Stimulated activated CD8-positive, alpha-beta memory T cell treated with anti-CD3 and anti-CD28 coated beads, Interleukin-4, amount 100 ng/mL, for 4 hours (primary cell): ENCODE measurements at places on chromosomes 3 and 15.

- no peak for DNase-seq
Observed at GRCh38 chr3:133895208-133896001, at the start of gene RAB6B. TSS of gene RAB6B (minus strand) at chr3:133895882. CDS start at chr3:133895466, 416 bp downstream.

DNA sequence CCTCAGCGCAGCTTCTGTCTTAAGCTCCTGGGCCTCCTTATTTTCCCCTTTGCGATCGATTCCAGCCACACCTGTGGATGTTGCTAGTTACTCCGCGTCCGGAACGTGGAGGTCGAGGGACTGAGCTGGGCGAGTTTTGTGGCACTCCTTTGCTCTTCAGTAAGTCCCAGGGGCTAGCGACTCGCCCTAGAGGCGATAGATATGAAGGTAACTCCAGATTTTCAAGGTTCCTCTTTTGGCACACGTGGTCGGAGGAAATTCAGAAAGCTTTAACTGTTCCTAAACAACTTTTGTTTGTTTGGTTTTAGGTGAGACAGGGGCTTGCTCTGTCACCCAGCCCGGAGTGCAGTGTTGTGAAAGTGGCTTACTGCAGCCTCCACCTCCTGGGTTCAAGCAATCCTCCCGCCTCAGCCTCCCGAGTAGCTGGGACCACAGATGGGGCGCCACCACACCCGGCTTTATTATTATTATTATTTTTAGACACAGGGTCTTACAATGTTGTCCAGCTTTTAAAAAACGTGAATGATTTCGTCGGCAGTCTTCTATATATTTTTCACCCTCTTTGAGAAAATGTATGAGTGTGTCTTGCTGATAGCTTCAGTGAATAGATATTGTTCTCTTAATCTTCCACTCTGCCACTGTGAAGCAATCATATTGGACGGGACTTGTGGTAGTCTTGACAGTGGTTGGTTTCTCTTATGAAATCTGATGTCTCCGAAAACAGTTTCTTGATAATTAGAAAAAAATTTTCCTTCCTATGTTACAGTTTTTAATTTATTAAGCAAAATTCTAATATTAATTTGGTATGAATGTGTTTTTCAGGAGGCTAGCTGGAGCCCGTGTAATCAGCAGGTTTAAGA is 785 bp downstream of the MFSD1 start:
- DNase-seq = no peak

DNA sequence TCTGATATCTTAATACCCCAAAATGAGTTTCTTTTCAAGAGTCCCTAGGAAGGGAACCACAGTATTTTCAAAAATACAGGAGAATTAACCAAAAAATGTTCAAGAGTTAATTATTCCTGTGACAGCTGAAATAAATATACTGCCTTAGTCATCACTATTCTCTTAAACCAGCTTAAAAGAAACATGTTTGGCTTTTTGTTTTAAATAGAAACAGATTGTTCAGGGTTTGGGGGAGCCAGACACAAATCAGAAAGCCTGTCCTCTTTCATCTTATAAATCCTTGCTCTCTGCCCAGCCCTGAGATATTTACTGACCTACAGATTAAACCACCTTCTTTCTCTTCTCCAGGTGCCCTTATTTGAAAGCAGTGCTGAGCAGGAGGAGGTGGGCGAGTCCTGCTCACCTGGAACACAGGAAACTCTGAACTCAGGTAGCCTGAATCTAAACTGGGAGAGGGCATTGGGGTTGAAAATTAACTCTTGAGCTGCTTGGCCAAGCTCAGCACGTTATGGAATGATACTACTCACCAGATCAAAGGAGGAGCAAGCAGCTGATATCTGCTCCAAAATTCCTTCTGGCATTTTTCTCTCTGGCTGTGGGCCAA is 84.1 kb upstream of the SPRED1 start:
- no peak for DNase-seq

DNA sequence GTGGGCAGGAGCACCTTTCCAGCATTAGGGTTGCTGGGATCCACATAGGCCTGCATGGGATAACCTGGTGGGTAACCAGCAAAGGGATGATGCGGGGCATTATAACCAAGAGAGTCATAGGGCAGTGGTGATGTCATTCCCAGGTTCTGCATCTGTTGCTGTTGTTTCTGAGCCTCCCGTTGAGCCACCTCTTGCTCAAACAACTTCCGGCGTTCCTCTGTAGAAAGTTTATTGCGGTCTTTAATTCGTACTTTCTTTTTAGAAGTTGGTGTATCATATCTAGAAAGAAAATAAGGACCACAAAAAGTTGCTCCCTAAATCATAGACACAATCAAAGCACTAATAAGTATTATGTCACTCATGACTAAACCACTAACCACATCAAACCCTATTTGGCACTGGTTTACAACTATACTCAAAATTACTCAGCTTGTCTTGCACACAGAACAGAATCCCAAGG is 77.8 kb downstream of the NBEAL2 start:
- DNase-seq = peak; percentile 15

GRCh38 chr3:184508938-184509337 is 52.6 kb upstream of the EPHB3 start:
- DNase-seq = no peak

DNA sequence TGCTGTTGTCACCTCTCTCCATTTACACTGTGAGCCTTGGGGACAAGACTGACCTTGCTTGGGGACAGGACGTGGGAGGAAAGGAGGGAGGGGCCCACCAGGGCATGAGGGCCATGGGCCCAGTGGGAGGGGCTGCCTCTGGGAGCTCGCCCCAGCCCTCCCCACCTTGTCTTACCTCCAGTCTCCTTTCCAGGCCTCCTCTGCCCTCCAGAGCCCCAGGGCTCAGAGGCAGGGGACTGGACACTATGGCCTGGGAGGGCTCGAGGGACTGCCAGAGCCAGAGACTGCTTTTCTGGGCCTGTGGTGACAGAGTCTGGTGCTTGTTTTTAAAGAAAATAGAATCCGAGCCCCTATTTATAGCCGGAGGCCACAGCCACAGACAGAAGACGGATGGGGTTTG is 10.2 kb downstream of the CSPG4 start:
- DNase-seq = no peak
